Left ventricle myocardium inferior (tissue), 1 donor: ENCODE measurements at places on chromosomes 1 and 21.

DNA sequence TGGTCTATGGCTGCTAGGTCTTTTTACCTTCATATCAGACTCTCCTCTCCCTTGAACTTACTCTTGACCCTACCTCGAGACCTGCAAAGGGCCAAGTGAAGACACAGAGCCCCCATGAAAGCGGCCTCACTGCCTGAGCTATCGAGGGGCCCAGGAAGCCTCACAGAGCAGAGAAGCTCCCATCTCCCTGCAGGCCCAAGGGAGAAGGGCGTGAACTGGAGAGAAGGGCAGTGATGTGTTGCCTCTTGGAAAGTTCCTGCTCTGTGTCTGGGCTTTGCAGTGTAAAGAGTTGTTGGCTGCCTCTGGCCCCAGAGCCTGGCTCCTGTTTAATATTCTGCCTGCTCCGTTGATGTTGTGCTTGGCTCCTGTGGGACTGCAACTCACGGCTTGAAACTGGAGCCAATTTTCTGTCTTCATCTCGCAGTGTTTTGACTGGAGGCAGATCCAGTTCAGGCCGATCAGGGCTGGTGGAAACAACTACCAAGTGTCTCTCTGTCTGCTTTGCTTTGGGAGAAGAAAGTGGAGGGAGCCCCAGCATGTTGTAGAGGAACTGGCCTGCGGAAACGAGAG lies 4.3 kb downstream of the SERTAD4 start:
- DNase-seq = peak; percentile 77

GRCh38 chr1:225525377-225525776 lies 97.5 kb upstream of the LBR start:
- DNase-seq = no peak

- DNase-seq = no peak
Measured at GRCh38 chr1:99661780-99662179, 15.9 kb downstream of the PALMD start.

GRCh38 chr1:5939271-5940170 lies 52.7 kb downstream of the NPHP4 start:
- no peak for DNase-seq

GRCh38 chr1:226679853-226680516 lies 59.1 kb downstream of the ITPKB start:
- DNase-seq = peak; percentile 90

DNA sequence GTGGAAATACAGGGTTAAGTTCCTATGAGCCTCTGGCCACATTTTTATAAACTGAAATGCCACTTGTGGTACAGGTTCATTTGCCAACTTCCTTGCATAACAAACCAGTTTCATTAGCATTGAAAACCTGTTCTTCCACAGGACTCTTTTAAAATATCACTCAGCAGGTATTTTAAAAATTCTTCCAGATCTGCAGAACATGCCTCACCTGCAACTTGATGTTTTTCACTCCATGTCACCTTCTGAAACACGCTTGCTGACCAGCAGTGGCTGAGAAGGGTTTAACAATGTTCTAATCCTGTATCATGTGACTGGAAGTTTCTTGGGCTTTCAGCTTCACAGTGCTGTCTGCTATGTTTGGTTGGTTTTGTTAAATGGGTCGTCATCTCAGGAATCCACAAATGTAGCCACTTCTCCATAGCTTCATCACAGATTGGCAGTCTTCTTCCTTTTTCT lies 17.6 kb upstream of the CBR3 start:
- DNase-seq = no peak

GRCh38 chr1:202531472-202531811 lies 178.8 kb downstream of the SYT2 start:
- DNase-seq = no peak

DNA sequence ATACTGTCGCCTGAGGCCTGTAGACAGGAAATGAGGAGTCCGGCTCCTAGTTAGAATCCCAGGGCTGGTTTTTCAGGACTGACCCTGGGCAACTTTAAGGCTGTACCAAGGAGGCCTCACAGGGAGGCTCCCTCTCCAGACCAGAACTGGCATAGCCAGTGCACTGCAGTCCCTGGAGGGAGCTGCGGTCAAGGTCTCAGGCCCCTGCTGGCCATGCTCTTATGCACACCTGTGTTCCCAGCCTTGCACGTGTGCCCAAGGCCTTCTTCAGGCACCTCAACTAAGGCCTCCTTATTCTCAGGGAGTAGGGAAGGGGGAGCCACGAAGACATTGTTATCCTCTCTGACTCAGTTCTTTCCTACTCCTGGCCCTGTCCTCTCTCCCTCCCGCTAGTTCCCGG lies 22.0 kb upstream of the IFNAR1 start:
- no peak for DNase-seq

DNA sequence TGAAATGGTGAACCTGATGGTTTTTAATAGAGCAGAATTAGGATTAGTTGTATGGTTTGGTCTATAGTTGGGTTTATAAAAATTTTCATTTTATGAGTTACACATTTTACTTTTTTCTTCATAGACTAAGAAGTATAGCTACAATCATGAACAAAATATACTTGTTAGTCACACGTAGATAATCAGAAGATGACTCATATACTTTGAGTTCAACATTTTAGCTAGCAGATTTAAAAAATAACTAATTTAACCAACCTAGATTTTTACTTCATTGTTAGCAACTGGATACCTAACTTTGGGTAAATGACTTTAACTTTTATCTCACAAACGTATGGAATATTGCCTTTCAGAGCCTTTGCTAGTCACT lies 27.9 kb downstream of the MORC3 start:
- no peak for DNase-seq

- peak; percentile 19 for DNase-seq
Measured at GRCh38 chr1:44798481-44799365, 1.5 kb upstream of the PLK3 start.

DNA sequence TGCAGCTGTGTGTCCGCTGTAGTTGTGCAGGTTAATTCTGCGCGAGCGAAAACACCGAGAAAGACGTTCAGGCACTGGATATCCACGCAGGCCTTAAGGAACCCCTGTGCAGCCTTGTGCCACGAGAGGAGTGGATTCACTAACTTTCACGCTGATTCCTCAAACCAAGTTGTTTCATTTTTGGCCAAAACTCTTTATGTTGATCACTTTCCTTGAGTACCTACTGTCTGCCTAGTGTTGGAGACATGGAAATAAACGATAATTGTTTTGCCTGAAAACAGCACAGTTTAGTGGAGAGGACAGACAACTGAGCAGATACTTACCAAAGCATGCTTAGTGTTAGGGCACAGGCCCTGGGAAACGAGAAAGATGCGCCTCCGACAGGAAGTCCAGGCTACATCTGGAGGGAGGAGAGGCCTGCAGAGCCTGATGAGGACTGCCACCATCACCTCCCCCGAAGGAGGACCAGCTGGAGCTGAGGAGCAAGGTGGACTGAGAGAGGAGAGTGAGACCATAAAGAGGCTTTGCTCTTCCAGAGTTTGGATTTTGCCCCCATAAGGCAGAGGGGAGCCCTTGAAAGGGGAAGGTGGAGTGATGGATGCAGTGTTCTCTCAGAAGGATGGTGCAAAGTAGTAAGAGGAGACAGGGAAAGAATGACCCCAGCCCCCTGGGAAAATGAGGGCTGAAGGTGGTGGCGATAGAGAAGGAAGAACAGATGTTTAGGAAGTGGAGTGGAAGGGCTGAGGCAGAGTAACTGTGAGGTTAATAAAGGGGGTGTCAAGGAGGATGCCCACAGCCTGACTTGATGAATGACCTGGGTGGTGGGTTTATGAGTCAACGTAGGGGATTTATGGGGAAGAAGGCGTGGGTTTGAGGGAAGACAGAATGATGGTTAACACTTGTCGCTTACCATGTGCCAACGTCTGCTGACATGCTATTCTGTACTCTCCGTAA lies 956 bp upstream of the SCAF4 start:
- DNase-seq = no peak

DNA sequence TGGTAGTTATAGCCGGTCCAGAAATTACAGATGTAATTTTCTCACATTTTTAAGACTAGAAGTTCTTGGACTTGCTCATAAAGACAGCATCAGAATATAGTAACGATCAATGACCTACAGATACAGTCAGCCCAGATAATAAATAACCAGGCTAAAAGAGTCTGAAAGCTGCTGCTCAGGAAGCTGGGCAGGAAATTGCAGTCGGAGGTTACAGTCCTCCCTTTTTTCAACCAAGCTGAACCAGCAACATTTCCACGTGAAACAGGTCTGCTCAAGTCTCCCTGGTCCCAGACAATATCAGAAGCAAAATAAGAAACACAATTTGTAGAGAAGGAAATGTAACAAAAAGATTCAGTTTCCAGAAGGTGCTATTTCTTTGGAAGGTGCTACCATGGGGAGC lies 457.4 kb downstream of the SIPA1L2 start:
- DNase-seq = no peak

DNA sequence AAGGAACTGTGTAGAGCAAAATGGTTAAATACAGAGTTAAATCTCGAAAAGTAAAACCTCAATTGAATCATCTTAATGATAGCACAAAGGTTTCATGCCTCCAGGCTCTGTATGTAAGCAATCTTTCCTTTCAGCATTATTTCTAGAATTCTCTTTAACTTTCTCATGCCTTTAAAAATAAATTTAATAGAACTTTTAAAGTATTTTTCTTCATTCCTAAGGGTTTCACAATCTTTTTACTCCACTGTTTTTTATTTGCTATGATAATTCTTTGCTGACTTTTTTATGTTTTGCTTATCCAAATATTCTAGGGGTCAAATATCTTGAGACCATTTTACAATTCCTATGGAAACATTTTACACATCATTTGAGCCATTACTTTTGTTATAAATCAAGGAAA lies 288.0 kb downstream of the BACH1 start:
- DNase-seq = no peak

- DNase-seq = no peak
Measured at GRCh38 chr1:61604261-61604660, 120.7 kb downstream of the TM2D1 start.

DNA sequence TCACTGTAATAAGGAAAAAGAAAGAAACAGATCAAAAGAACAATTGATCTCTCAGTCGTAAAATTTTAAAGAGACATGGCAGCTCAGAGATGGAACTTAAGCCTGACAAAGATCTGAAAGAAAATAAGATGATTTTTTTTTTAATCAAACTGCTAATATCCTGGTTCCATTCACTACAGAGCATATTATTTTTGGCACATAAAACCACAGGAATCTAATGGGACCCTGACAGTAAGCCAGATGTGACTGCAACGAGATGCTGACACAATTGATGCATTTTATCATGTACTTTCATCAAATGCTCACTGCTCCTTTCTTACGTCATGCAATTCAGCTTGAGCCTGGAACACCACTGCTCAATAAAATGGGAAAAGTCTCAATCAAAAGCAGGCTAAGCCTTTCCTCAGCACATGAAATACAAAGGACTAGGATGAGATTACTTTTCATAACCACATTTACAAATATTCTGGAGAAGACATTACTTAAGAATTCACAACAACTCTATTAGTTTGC lies 16.6 kb downstream of the GPATCH2 start:
- DNase-seq = no peak

DNA sequence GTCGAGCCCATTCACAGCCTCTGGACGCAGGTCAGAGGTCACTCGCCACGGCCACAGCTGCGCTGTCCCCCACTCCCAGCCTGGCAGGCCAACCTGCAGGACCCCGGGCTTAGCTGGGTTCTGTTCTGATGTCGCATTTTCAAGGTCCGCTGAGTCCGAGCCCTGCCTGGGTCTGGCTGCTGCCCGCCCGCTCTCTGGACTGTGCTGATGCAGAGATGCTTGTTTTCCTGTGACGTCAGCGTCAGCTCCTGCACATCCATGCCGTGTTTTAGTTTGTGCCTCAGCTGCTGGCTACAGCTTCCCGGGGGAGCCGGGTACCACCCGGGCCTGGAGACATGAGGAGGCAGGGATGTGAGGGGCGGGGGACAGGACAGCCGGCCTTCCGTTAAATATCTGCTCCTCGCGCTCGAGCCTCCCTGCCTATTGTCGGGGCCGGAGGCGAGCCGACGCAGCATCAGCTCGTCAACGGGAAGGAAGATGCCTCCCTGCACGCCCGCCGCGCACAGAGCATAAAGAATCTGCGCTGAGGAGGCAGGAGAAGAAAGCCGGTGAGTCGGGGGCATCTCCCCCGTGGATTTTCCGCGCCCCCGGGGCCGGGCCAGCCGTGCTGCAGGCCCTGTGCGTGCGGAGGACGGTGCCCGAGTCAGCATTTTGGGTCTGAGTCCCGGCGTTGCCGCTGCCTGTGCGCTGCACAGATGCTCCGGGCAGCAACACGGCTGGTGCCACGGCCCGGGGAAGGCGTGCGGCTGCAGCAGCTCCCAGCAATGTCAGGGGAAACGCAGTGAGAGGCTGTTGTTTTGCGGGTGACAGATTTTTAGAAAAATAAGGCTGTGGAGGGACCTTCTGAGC lies 23.4 kb downstream of the PRKCZ start:
- no peak for DNase-seq

- DNase-seq = no peak
Measured at GRCh38 chr1:248812736-248813425, 12.8 kb downstream of the SH3BP5L start.

DNA sequence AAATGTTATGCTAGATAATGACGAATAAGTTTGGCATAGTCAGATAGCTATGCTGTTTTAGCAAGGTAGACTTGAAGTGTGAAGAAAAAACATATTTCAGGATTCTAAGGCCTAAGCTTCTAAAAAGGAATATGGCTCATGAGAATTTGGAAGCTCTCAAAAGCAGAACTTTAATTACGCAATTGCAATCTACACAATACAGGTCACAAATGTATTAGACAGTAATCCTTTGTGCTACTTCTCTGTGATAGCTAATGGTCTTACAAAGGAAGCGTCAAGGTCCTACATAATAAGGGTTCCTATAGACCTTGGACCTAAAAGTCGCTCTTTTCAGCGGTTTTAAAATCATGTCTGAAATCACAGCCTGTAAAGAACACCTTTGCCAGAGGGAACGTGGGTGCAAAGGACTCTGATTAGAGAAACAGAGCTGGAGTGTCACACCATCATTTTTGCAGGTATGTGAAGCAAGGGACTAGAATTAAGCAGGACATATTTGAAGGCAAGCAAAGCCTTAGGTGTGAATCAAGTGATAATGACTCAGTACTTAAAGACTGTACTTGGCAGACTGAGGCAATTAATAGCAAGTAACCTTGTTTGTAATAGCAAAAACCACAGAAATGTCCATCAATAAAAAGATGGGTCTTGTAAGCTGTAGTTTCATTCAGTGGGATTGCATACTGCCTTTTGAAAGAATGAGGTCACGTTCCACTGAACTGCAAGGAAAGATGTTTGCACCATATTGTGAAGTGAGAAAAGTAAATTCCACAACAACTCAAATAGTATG lies 420.2 kb downstream of the KCTD3 start:
- no peak for DNase-seq
